ENCODE measurements at places on chromosomes 2 and 18. TPM values are rescaled to one million over a fixed set of nuclear protein-coding genes. Genes with fewer than 3 reads are reported as not detected.

Gene MC2R
- not detected for polyA plus RNA-seq

Gene SEMA4C
- polyA plus RNA-seq: 101 TPM

Gene KCNIP3
- polyA plus RNA-seq: not detected

Gene C2orf15
- polyA plus RNA-seq: 12.8 TPM

Gene LBX2
- polyA plus RNA-seq: not detected
